NCI-H524 treated with DMSO at 0.1 percent for 48 hours (cell line): ENCODE measurements at places on chromosomes 2 and 18.

- DNase-seq, result no peak
Measured at GRCh38 chr2:161414042-161415033, 1.8 kb upstream of the TBR1 start.

DNA sequence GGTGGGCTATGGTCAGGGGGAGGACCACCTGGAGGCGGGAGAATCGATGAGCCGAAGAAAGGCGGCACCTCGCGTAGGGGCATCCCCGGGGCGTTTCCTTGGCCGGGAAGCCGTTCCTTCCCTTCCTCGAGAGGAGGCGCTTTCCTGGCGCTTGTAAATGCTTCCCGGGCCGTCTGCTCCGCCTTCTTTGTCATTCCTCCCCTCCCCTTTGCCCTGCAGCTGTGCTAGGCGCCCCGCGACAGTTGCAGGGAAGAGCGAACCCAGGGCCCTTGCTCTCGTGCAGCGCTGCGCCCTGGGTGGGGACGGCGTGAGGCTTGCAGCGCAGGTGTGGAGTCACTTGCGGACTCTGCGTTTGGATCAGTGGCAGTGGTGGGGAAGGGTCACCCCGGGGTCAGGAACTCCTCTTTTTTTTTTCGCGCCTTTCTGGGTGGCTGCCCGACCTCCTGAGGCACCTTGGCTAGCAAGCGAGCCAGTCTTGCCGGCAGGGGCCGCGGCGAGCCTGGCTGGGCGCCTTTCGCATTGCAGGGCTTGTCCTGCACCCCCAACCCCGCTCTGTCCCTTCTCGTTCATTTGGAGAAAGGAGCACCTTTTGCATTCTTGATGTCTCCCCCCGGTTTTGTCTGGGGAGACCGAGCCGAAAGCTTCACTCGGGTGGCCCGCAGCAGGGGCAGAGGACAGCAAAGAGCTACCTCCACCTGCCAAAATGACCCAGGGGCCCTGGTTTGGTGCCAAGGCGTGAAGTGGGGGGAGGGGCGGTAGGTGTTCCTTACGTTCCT lies 858 bp downstream of the KCNS3 start:
- DNase-seq, result peak; percentile 78

DNA sequence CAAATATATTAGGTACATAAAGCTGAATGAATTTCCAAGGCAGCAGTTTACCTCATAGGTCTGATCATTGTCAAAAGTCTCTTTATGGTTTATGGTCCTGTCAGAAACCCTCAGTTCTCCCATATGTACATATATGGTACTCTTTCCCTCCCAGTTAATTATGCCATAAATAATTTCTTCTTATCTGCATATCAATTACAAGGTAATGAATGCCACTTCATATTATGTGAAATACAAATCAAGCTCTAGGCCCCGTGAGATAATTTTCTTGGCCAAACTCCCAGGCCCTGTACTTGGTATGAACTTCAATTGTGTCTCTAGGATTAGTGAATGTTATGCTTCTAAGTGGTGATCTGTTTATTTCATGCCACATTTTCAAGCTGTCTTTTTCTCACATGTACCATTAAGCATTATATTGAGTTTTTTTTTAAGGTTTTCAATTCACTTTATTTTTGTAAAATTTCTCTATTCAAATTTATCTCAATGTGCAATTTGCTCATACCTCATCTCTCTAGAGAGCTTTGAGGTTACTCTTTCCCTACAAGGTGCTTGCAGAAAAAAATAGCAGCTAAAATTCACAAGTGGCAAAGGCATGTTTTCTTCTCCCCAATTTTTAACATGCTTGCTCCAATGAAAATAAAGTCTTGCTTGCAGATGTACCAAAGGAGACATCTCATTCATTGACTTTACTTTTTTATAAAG lies 430.6 kb upstream of the VRK2 start:
- no peak for DNase-seq

DNA sequence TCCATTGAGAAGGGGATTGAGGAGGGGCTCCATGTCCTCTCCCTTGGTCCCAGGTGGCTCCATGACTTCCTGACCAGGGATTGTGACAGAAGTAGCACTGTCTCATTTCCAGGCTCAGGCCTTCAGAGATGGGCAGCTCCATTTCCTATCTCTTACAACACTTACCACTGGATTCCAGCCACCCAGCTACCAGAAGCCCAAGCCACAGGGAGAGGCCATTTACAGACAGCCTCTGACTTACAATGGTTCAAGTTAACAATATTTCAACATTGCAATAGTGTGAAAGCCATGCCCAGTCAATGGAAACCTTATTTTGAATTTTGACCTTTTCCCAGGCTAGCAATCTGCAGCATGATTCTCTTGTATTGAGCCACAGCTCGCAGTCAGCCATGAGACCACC lies 164.9 kb upstream of the AGAP1 start:
- DNase-seq, result no peak

GRCh38 chr2:14756981-14757657 lies 124.6 kb downstream of the LRATD1 start:
- DNase-seq, result no peak

- peak; percentile 10 for DNase-seq
Measured at GRCh38 chr2:199988151-199988550, 32.8 kb downstream of the MAIP1 start.

GRCh38 chr2:199659207-199659606 lies 191.8 kb downstream of the FTCDNL1 start:
- DNase-seq, result no peak

- DNase-seq, result no peak
Measured at GRCh38 chr2:19051203-19051831, 307.1 kb downstream of the OSR1 start.

DNA sequence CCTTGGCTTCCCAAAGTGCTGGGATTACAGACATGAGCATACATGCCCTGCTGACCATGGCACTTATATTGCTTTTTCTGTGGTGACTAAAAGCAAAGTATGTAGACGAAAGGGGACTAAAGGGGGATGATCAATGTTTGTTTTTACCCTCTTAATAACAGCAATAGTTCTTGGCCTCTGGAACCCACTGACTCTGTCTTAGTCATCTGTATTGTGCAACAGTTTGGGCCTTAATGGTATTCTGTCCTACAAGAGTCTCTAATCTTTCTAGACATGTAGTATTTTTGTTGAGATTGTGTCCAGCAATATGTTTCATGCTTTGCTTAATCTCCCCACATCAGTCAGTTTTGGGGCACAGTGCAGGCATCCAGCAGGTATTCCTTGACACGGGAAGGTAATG lies 359.9 kb upstream of the FANCL start:
- DNase-seq, result no peak

- no peak for DNase-seq
Measured at GRCh38 chr2:31987454-31988220, 23.2 kb downstream of the MEMO1 start.

GRCh38 chr18:41922176-41922575 lies 32.9 kb upstream of the PIK3C3 start:
- DNase-seq, result no peak

- no peak for DNase-seq
Measured at GRCh38 chr2:240112914-240113690, 23.0 kb downstream of the COPS9 start.

DNA sequence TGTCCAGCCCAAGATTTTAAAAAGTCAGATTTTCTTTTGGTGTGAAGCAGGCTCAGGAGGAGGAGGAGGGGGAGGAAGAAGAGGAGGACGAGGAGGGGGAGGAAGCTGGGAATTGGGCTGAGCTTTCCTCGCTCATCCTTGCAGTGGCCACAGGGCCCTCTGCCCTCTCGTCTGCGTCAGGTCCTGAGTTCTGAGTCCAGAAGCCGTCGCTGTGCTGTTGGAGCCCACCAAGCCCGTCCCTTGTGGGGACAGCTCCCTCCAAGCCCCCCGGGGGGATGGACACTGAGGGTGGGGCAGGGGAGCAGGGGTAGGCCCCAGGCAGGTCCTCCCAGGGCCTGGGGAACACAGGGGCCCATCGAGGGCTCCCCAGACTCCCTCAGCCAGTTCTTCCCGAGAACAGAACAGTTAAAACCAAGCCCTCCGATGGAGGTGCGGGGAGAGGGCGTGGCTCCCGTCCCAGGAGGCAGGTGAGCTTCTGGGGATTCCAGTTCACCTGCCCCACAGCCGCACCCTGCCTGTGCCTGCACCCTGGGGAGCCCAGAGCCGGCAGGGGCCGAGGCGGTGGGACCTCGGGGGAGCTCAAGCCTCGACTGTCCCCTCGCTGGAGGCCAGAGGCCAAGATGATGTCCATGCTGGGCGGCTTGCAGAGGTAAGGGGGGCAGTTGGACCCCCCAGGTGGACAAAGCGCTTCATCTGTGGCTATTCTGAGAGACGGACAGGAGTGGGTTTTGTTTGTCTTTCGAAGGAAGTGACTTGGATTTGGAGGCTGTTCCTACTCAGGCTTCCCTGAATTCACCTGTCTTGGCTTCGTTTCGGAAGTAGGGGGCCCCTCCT lies at the start of gene GAL3ST2:
GAL3ST2 (plus strand) TSS at position 487 of the 834 bp plus-strand sequence; CDS start at position 621, 134 bp downstream.
- no peak for DNase-seq

GRCh38 chr2:156466739-156467405 lies 30.7 kb downstream of the GPD2 start:
- no peak for DNase-seq

GRCh38 chr2:224060783-224061482 lies 21.8 kb upstream of the SERPINE2 start:
- DNase-seq, result no peak

DNA sequence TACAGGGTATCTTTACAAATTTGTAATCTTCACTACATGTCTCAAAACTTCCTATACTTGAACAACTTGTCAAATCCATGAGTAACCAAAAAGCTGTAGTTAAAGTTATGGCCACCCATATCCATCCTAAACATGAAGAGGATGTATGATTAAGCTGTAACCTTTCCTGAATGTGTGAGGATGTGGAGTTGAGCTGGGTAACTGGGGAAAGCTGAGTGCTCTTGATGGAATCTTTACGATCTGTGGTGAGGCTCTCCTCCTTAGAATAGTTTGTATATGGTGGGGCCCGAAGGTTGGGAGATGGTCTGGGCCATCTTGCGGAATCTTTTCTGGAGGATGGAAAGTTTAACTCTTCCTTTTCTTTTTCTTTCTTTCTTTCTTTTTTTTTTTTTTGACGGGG lies 29.4 kb downstream of the DPP4 start:
- no peak for DNase-seq

GRCh38 chr18:55405893-55406406 lies 182.0 kb downstream of the TCF4 start:
- peak; percentile 75 for DNase-seq

- DNase-seq, result no peak
Measured at GRCh38 chr2:51350100-51350499, 318.2 kb upstream of the NRXN1 start.
